Stimulated activated naive CD4-positive, alpha-beta T cell treated with Interleukin-2 at 50 U/mL for 16 hours (primary cell): ENCODE measurements at places on chromosomes 3 and 15.

DNA sequence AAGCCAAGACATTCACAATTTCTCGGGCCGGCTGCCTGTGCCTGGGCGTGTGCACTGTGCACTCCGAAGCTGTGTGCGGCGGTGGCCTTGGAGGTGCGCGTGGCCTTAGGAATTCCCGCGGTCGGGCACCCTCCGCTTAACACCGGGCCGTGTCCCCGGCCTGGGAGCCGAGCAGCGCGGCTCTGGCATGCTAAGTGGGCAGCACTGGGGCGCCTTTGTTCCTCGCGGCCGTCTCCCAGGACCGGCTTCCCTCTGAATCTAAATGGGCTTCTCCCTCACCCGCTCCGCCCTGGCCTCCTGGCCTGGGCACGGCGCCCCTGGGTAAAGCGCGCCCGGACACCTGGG, 498 bp upstream of the ARNT2 start:
- no peak for DNase-seq

GRCh38 chr15:98425173-98425572, 223.2 kb upstream of the IGF1R start:
- DNase-seq, result no peak

GRCh38 chr15:90560229-90560776, 30.6 kb downstream of the CRTC3 start:
- DNase-seq, result no peak

DNA sequence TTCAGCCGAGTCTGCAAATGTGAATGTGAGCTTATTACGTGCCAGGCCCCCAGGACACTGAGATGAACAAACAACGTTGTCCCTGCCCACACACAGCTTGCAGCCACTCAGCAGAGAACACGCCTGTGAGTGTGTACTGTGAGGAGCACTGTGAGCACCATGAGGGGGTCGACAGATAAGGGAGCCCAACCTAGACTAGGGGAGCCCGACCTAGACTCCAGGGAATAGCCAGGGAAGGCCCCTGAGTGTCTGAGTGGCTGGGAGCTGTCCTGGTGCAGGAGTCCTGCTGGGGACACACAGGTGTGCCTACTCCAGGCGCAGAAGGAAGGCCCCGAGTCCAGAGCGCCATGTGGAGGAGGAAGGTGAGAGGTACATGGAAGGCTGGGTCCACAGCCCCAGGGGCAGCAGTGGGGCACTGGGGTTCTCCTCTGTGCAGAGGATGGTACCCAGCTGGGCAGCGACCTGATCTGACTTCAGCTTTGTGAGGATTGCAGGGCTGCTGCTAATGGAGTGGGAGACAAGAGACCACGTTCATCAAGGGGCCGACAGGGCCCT, 36.5 kb downstream of the MGLL start:
- no peak for DNase-seq

DNA sequence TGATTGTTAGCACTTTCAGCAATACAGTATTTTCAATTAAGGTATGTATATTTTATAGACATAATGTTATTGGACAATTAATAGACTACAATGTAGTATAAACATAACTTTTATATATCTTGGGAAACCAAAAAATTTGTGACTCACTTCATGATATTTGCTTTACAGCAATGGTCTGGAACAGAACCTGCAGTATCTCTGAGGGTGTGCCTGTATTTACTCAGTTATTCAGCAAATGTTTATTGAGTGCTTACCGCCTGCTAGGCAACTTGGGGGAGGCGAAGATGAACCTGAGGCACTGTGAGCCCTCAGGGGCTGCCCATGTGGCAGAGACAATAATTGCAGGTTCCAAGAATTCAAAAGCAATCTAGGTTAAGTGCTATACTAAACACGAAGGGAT, 144.8 kb downstream of the GABRB3 start:
- no peak for DNase-seq

DNA sequence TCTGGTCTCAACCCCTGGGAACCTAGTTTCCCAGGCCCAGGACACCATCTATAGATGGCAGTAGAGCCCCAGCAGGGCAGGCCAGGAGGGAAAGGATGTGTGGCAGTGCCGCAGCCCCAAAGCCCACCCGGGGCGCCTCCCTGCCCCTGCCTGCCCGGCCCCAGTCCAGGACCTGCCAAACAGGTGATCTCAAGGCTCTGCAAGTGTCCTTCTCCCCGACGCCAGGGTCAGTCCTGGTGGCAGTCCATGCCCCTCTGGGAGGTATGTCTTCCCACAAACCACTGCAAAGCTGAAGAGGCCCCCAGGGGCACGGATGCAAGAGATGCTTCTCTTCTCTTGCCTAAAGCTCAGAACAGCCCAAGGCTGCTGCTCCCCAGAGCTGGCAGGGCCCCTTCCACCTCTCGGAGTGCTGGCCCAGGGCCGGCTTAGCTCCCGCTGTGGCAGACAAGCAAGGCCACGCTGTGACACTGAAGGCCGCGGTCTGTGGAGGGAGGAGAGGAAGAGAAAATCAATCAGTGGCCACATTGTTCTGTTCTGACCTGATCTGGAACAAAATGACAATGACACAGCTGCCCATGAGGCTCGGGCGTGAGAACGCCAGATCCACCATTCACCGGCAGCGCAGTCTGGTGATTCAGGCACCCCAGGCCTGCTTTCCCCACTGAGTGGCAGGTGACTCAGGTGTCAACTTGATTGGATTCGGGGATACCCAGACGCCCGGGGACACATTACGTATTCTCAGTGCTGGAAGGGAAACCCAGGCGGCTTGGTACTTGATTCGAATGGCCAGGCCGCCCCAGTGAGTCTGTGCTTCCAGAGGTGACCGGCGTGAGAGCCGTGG, 34.0 kb downstream of the KLHL25 start:
- DNase-seq, result no peak

- no peak for DNase-seq
Measured at GRCh38 chr3:17359911-17360310, 382.5 kb downstream of the TBC1D5 start.

DNA sequence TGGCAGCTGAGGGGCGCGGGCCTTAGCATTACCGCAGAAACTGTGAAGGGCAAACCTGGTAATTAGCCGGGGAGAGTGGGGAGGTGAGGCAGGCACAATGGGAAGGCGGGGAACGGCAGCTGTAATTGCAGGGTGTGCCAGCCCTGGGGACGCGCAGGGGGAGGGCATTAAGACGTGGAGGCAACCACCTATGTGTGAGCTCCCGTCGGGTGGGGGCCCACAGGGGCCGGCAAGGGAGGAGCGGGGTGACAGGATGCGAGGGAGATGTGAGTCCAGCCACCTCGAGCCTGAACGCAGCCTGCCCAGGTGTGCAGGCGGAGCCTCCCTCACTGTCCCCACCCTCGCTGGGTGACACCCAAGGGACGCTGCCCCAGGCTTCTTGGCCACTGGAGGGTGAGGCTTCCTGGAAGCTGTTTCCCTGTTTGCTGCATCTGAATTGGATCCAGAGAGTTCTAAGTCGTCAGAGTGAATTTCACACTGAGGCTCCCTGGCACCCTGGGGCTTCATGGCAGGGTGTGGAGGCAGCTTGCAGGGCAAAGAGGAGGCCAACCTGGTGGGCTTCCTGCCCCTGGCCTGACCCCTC, 130.6 kb upstream of the MEF2A start:
- no peak for DNase-seq

- no peak for DNase-seq
Measured at GRCh38 chr3:46380471-46381221, 9.9 kb downstream of the CCR5 start.
